ENCODE measurements at places on chromosomes 5 and 9. TPM values are rescaled to one million over a fixed set of nuclear protein-coding genes. Genes with fewer than 3 reads are reported as not detected.
A peak's percentile ranks its signal among the peaks of the same experiment; 100 is the strongest.

DNA sequence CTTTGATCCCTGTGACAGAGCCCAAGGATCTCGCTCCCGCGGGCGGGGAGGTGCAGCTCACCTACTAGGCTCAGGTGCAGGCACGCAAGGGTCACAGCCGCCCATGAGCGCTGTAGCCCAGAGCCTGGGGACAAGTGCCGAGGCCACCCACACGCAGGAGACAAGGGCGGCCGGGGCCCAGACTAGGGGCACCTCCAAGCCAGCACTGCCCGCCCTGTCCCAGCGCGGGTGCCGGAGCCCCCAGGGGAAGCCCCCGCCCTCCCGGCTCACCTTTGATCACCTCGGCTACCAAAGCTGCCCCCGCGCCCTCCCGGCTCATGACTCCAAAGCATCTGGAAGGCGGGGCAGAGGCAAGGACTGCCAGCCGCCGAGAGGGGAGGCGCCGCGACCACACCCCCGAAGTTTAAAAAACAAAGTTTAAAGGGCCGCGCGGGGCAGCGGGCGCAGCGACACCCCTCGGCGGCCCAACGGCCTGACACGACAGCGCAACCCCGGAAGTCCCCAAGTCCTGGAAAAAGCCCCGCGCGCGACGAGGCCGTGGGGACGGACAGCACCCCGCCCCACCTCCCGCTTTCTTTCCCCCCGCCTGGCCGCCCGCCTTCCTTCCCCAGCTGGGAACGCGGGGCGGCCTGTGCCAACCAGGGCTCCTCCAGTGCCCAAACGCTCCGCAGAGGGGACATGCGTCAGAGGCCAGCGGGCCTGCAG lies 53.0 kb downstream of the CDC14B start:
- DNase-seq: peak; percentile 40

- DNase-seq: peak; percentile 48
These were observed 687.6 kb upstream of the MEF2C start for GRCh38 chr5:89570557-89570956.

DNA sequence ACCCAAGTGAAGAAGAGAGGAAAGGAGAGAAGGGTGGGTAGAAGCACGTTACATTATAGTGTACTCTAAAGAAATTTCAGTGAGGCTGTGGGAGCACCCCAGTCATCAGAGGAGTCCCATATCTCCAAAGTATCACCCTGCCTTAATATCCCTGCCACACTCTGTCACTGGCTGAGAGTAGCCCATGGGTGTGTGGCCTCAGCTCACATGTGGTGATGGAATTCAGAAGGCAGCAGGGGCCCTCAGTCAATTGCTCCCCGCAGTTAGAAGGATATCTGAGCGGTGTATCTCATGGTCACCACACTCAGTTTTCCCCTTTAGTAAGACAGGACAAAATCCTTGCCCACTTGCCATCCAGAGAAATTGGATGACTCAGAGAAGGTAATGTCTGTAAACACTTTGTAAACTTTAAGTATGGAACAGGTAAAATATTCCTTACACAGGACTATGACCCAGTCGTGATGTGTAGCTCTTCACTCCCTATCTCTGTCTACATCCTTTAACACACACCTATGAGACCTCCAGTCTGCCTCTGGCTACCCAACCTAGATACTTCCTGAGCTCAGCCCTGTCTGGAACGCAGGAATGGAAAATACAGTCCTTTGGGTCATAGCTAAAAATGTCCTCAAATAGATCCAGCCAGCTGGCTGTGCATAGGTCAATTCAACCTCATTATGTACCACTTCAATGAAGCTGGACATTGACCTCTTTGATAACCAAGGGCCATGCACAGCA lies 24.3 kb upstream of the PLIN2 start:
- DNase-seq: no peak

- DNase-seq: no peak
These were observed 8.4 kb upstream of the FSD1L start for GRCh38 chr9:105439428-105439827.

GRCh38 chr5:127643607-127644006 lies 5.3 kb upstream of the CTXN3 start:
- no peak for DNase-seq

DNA sequence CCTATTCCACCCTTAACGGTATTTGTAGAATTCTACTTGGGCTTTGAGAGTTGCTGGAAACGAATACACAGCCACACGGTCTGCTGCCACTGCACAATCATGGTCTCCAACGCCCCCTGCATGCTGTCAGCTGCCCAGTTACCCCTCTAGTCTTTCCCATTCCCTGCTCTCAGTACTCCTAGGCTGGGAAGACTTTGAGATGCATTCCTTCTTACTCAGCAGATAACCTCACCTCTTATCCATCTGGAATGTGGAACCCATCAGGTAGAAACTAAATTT lies 92.8 kb downstream of the ANKH start:
- no peak for DNase-seq

- no peak for DNase-seq
These were observed 230.9 kb upstream of the KLF4 start for GRCh38 chr9:107720501-107720900.

DNA sequence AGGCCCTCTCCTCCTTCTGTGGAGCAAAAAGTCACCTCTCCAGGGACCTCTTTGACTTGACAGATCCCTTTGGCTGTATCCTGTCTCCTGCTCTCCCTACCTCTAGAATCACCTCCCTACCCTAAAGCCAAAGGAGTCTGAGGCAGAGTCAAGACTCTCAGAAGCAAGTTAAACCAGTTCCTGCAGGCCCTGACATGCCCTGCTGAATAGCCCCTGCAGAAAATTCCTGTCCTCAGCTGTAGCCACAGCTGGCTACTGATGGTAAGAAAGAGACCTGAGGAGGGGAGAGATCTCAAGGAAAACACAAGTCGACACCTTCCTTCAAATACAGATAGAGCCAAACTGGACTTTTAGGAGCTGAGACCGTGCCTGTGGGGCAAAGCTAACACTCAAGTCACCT lies 23.7 kb upstream of the UBAP2 start:
- no peak for DNase-seq

- no peak for DNase-seq
These were observed 6.8 kb downstream of the RMI1 start for GRCh38 chr9:83987402-83987791.

- no peak for DNase-seq
These were observed 237.4 kb upstream of the PTGER4 start for GRCh38 chr5:40442346-40442745.

GRCh38 chr9:134777153-134777552 lies 103.5 kb upstream of the FCN2 start:
- no peak for DNase-seq

DNA sequence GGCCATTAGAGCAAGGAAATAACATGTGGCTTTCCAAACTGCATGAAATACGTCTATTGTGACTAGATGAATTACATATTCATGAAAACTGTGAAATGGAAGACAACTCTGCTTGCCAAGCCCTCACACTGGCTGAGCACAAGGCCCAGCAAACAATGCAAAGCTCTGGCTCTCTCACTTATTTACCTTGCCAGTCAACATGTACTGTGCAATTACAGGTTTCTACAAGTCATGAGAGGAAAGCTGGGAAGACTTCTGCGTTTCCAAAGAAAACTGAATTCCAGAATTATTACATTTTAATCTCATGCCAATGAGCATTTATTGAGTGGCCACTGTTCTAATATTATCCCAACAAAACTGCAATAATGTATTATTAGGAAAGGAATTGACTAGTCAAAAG lies 12.1 kb upstream of the C5orf63 start:
- no peak for DNase-seq

GRCh38 chr9:137583347-137583746 lies 4.6 kb upstream of the DPH7 start:
- no peak for DNase-seq

- no peak for DNase-seq
These were observed 5.4 kb downstream of the MRPS27 start for GRCh38 chr5:72314571-72315172.

GRCh38 chr5:115132465-115132864 lies 37.2 kb downstream of the TRIM36 start:
- DNase-seq: no peak

- DNase-seq: no peak
These were observed 6.8 kb downstream of the CTSL start for GRCh38 chr9:87732756-87733155.

DNA sequence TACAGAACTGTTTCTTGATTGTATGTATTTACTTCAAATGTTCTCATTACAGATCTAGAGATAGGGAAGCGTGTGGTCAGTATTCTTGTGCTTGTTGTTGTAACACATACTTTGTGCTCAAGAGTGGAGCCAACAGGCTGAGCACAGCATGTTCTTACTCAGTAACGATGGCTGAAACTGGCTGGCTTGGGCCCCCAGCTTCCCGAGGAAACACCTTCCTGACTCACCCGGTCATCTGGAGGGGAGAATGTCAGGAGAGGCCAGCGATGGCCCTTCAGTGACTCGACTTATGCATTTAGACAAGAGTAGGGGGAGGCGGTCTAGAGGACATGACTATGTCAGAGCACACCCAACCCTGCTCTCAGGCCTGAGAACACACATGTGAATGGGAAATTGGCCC lies 25.6 kb downstream of the ZNF474 start:
- no peak for DNase-seq

- DNase-seq: no peak
These were observed 39.7 kb downstream of the NFX1 start for GRCh38 chr9:33329979-33330378.

- no peak for DNase-seq
These were observed 39.7 kb upstream of the TNFAIP8 start for GRCh38 chr5:119316086-119316485.

DNA sequence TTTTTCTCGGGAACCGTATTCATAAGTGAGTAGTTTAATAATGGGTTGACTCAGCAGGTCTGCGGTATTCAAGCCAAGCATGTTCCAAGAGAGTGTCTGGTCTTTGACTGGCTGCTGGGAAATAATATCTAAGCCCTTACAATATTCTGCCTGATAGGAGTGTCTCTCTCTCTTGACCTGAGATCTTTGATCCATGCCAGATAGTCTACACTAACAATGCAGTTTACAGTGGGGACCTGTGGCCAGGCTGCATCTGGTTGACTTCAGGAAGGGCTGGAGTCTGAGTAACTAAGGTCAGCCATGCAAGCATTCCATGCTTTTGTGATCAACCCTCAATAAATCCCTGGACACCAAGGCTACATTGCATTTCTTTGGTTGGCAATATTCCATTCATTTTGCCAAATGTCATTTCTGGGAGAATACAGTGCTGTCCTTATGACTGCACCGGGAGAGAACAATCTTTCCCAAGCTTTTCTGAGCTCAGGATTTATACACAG lies 195.5 kb downstream of the SEMA5A start:
- no peak for DNase-seq

The REEP2 gene
- polyA plus RNA-seq: 243 TPM

The ENHO gene
- polyA plus RNA-seq: 219 TPM

The AP3B1 gene
- polyA plus RNA-seq: 25.6 TPM

The LCN15 gene
- not detected for polyA plus RNA-seq

The FBLL1 gene
- polyA plus RNA-seq: 57.8 TPM

The RHOBTB3 gene
- polyA plus RNA-seq: 44.2 TPM

The PDE6A gene
- 0.24 TPM for polyA plus RNA-seq

The GAPVD1 gene
- 38.2 TPM for polyA plus RNA-seq

Measured in spinal cord (tissue), 10 donors.